Activated CD8-positive, alpha-beta T cell treated with anti-CD3 and anti-CD28 coated beads, Interleukin-2, amount 10 ng/mL, durations not matched to agents 7 days and 5 days (primary cell): ENCODE measurements at places on chromosomes 2 and 18.
A peak's percentile ranks its signal among the peaks of the same experiment; 100 is the strongest.

DNA sequence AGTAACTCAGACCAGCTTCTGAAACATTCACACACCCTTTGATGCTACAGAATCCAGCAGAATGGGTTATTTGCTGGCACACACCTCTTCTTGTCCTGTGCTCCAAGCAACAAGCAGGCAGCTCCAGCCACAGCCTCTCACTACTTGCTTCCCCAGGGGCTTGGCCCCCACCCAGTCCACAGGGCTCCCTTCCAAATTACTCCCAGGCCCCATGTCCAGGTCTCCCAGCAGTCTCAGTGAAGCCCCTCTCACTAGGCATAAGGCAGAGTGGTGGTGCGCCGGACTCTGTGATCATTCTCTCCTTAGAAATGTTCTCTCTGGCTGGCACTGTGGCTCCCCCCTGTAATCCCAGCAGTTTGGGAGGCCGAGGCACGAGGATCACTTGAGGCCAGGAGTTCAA is 25.9 kb downstream of the ITM2C start:
- no peak for DNase-seq

DNA sequence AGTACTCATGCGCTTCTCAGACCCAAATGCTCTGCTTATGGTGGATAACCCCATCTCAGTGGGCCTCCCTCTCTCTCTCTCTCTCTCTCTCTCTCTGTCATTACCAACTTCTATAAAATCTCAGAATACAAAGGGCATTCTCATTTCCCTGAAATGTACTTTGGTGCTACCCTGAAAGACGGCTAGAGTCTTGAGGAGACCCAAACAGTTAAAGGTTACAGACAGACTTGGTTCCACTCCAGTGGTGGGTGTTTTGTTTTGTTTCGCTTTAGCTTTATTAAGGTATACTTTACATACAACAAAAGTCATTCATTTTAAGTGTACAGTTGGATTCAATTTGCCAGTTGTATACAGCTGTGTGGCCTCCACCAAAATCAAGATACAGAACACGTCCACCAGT is 60.9 kb downstream of the BCL11A start:
- no peak for DNase-seq

DNA sequence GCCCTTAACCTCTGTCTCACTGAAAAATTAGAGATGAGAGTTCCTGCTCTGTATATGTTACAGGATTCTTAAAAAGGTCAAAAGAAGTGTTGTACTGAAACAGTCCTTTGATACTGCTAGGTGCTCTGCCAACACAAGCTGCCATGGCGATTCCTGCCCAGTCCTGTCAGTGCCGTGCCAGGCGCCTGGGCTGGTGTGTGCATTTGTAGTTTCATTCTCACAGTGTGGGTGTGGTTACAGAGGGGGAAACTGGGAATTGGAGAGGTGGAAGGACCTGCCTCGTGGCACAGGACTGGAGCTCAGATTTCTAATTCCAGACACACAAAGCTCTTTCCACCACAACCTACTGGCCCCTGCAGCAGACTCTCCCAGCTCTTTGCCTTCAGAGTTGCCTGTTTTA is 122.3 kb upstream of the RAB6C start:
- DNase-seq: no peak

DNA sequence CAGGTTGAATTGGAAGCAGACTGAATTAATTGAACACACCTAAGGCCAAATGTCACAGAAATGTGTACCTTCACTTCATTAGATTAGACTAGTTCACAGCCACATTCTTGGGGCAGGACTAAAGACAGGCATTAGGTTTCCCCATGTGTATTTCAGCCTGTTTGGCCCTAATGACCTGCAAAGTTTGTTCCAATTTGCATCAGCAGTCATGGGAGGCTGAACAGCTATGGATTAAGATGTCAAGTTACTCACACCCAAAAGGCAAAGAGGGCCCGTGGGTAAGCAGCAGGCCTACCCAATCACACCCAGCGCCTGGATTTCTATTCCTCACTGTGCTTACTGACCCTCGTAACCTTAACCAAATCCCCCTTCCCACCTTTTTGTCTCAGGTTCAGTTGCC is 99.6 kb upstream of the RIOK3 start:
- no peak for DNase-seq

GRCh38 chr18:4453874-4454536 is 1.1 kb downstream of the DLGAP1 start:
- no peak for DNase-seq

- DNase-seq: no peak
These were observed 138.4 kb upstream of the RIOK3 start for GRCh38 chr18:23314672-23315071.

DNA sequence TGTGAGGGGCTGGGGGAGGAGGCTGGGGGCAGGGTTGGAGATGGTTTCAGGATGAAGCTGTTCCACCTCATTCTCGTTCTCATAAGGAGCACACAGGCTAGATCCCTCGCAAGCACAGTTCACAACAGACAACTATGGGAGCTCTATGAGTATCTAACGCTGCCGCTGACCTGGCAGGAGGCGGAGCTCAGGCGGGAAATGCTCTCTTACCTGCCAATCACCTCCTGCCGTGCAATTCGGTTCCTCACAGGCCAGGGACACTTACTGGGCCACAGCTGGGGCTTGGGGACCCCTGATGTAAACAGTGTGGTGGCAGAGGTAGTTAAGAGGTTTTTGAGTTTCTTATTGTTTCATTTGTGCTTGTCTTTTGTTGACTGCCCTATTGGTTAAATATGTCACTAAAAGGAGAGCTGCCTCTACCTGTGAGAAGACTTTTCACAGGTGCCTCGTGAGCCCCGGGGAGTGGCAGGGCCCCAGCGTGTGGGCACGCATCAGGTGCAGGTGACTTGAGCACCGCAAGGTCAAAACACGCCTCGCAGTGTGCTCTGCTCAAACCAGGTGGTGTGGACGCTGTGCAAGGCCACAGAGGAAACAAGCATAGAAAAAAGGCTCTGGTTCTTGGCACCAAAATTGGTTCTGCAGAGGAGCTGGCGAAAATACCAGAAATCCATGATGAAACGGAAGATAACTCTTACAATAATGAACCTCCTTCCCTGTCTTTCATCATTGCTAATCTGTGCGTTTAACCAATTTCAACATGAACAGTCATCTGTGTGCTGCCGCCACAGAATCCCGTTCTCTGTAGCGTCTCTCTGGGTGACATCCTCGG is 10.2 kb downstream of the MLPH start:
- DNase-seq: no peak

- no peak for DNase-seq
These were observed 186.1 kb upstream of the NRXN1 start for GRCh38 chr2:51218047-51218446.

DNA sequence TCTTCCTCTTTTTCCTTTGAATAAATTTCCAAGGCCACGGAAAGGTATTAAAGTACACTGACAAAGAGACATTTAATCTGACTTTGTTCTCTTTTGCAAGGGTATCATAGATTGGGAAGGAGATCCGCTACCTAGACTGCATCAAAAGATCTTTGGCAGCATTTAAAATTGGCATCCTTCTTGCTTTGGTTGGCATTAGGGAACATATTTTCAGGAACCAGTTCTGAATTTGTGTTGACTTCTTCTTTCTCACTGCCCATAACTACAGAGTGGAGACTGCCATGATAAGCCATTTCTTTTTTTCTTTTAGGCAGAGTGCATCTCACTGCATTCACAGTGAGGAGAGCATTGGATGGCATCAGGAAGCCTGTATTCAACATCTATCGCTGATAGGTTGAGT is 83.4 kb downstream of the DOCK10 start:
- no peak for DNase-seq

- DNase-seq: peak; percentile 57
These were observed 638 bp downstream of the ST3GAL5 start for GRCh38 chr2:85888020-85888683.

GRCh38 chr18:7566244-7566566 is 911 bp upstream of the PTPRM start:
- DNase-seq: no peak

GRCh38 chr2:105175231-105175630 is 66.3 kb upstream of the GPR45 start:
- DNase-seq: no peak

GRCh38 chr2:188969236-188969635 is 4.9 kb upstream of the COL3A1 start:
- no peak for DNase-seq

- no peak for DNase-seq
These were observed 800 bp upstream of the RALB start for GRCh38 chr2:120251880-120252224.

DNA sequence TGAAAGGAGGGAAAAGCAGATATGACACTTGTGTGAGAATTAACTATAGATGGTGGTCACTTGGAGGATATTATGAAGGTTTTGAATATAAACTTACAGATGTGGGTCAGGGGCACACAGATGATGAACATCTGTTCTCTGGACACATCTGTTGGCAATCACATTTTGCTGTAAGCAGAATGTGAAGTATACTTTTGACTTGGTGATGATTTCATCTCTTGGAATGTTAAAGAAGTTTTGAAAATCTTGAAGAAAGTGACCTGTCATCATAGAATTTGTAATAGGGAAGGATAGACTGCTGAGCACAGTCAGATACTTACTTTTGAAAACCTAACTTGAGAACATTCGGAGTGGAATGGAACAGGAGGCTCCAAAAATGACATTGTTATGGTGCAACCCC is 40.2 kb downstream of the PIKFYVE start:
- no peak for DNase-seq

DNA sequence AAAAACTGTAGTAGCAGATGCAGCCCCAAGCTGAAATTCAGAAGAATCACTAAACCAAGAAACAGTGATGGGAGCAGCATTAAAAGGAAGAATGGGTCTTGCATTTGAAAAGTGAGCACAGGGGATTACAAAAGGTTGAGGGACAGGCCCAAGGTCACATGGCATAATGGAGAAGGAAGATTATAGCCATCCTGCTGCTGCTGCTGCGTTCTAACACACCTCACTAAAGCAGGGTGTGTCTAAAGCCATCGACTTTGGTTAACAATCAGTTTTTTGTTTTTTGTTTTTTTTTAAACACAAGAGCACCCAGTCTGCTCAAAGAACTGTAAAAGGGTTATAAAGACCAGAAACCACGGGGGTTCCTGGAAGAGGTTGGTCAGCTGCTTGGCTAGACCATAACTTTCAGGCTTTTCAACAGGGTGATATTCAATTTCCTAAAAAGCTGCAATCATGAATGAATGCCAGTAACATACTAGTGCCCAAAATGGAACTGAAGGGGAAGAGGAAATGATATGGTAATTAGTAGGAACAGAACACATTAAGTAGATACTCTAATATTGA is 102.6 kb downstream of the MYO5B start:
- no peak for DNase-seq
